NCI-H1092 (cell line): ENCODE measurements at places on chromosomes 1 and 21.
A peak's percentile ranks its signal among the peaks of the same experiment; 100 is the strongest.

DNA sequence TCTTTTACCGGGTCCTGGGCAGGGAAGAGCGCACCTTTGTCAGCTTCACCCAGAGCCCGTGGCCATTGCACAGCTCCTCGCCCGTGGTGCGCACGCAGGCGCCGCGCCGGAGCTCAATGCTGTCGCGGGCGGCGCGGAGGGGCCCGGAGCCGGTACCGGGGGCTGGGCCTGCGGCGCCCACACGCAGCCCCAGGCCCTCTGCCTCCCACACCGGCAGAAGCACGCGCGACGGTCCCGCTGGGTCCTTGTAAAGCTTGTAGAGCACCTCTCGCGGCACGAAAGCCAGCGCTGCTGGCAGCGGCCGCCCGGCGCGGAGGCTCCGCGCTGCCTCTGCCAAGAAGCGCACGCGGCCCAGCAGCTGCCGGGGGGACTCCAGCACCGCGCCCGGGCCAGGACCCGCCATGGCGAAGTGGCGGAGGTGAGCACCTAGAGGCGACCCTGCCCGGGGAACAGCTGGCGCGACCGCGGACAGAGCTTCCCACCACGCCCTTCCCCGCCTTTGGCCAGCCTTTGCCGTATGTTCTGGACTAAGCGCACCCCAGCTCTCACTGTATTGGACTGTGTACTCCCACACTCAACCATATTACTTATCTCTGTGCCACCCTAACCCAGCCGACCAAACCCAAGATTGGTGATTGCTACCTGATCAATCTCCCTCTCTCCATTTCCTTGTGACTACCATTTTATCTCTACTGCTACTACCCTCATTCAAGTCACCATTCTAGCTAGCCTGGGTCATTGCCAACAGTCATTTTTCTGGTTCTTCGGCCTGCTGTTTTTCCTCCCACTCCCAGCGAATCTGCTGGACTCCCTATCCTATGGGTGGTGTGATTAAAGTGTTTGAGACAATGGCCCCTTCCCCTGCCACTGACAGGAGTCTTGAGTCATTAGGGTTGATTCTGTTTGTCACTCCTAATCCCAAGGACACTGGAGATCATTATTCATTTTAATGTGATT lies at the start of gene HECTD3:
TSS of gene HECTD3 (minus strand) at position 470 of the 957 bp plus-strand sequence. CDS start at position 403, 67 bp downstream.
- DNase-seq, result peak; percentile 71

- peak; percentile 29 for DNase-seq
Measured at GRCh38 chr1:228216371-228217320, 8.8 kb downstream of the OBSCN start.

DNA sequence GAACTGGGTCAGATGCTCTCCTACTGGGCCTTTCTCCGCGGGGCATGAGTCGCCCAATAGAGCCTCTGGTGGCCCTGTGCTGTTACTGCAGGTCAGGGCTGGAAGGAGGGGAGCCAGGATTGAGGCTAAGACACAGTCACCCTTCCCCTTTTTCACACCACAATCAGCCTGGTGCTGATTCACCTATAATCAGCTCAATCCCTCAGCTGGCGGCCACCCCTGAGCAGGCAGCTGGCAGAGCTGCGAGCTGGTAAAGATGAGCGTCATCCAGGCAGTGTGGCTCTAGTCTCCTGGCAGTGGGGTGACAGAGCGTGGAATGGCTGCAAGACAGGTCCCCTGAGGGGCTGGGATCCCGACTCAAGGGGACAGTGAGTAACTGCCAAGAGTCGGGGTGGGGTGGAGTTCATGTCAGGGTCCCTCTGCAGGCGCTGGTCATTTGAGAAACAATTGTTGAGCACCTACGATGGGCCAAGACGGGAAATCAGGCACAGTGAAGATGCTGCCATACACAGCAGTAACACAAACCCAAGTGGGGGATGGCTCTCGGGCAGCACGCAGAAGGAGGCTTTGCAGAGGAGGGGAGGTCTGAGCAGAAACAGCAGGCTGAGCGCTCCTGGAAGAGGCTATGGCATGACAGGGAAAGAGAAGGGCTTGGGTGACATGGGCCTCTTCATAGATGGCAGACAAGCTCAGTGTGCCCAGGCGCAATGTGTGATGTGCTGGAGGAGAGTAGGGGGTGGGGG lies 21.8 kb downstream of the ATF3 start:
- peak; percentile 36 for DNase-seq

GRCh38 chr1:77624102-77624501 lies 58.4 kb downstream of the ZZZ3 start:
- DNase-seq, result no peak

GRCh38 chr1:64315402-64315801 lies 112.0 kb downstream of the UBE2U start:
- DNase-seq, result no peak

DNA sequence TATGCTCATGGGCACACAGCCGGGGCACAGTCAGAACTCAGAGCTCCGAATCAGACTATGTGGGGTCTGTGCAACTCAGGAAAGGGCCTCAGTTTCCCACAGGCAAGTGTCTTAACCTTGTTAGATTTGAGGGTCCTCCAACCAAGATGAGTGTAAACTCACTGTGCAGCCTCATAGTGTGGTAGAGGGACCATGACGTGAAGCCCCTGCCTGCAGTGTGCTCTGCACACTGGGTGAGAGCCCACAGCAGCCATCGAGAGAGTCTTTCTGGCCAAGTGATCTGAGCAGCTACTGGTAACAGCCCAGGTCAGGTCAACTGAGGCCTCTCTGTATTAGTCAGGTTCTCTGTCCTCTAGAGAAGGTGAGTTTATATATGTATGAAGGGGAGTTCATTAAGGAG lies 592 bp upstream of the LYPD8 start:
- no peak for DNase-seq

DNA sequence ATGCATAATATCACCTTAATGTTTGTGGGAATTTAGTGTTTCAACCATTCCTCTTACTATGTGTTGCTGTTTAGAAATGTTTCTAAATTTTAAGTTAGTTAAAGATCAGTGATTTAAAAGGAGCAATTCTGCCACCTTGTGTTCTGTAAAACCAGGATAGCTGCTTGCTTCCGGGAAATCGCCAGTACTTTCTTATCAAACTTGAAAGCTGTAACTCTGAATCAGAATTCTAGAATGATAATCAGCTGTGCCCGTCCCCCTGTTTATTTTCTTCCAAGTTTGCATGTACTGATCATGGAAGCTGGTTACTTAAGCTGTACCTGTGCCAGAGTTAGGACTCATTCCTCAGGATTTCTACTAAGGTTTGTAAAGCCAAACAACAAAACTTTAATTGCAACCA lies 656.4 kb downstream of the LTN1 start:
- no peak for DNase-seq

DNA sequence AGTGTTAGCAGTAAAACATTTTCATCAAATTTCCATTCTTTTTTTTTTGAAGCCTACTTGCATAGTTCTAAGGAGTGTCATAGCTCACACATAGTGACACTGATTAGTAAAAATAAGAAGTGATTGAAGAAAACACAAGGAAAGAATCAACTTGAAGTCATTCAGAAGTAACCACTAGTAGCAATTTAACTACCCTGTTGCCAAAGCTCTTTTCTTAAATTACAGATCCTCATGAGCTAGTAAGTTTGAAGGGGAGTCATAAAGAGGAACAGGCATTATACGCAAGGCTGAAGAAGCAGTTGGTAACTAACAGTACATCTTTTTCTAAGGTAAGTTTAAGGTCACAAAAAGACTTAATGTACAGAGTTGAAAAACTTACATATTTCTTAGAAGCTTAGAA lies 332.2 kb downstream of the CHRM3 start:
- no peak for DNase-seq

DNA sequence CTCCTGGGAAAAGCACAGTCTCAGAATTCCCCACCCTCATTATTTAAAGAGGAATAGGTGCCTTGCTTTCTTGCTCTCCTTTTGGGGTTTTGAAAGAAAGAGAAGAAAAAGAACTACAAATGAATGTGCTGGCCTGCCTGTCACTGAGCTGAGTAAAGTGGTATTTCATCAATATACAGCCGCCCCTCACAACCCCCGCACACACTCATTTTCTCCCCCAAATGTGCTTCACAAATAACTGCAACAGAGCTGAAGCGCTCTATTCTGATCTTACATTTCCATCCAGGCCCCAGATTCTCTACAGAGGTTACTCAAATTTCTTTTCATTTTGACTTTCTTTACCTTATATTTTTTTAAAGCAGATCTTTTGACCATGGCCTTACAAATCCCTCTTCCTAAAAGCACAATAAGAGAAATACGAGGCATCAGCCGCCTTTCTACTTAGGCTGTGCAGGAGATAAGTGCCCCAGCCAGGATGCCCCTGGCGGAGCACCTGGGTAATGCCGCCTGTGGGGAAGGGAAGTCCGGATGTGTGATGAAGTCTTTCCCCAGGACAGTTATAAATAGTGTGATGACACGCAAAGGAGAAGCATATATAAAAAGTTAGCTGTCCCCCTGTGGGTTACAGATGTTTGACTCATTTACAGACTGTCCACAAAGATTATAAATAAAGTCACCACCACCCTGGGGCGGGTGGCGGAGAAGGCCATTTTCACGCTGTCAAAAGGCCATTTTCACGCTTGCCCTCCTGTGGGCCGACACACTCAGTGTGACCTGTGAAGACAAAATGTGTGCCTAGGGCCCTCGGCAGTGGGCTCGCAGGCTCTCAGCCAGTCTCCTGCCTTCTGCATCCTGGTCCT lies 6.5 kb downstream of the KCNN3 start:
- DNase-seq, result no peak

DNA sequence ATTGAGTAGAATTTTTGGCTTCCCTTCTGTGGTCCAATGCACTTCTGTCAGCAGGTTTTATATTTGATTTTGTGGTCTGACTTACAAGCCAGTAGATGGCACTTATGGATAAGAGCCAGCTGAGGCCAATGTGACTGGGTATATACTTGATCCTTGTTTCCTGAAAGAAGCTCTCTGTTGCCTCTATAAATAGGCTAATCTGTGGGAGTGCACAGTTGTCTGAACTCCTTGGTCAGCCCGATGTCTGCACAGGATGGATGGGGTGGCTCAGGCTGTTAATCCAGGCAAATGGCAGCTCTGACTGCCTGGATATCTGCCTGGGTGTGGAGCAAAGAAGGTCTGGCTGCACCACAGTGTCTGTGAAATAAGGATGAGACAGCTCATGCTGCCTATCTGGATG lies 1183.7 kb upstream of the PRMT6 start:
- no peak for DNase-seq

DNA sequence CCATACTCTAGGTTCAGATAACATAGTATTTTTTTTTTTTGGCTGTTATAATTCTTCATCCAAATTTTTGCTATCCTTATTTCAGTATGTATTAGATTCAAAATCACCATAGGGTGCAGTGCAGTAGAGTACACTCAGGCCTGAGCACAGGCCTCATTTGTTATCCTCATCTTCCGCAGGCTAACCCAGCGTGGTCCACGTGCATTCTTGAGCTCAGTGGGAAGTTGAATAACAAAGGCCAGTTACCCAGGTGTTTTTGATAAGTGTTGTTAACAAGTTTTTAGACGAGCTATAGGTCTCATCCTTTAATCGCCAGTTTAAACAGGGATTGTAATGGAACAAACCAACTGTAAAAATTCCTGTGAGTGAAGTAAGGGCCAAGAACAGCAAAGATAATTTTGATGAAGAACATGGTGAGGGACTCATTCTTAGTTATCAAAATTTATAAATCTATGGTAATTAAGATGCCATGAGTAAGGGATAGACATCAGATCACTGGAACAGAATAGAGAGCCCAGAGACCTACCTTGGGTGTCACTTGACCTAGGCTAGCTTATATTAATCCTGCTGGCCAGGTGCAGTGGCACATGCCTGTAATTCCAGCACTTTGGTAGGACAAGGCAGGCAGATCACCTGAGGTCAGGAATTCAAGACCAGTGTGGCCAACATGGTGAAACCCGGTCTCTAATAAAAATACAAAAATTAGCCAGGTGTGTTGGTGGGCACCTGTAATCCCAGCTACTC lies 22.0 kb downstream of the FLVCR1 start:
- DNase-seq, result no peak

GRCh38 chr21:46551636-46552241 lies 53.1 kb downstream of the S100B start:
- DNase-seq, result no peak

GRCh38 chr1:212467843-212468482 lies 35.2 kb downstream of the NENF start:
- no peak for DNase-seq

- DNase-seq, result no peak
Measured at GRCh38 chr1:230572121-230573105, 69.9 kb upstream of the COG2 start.

DNA sequence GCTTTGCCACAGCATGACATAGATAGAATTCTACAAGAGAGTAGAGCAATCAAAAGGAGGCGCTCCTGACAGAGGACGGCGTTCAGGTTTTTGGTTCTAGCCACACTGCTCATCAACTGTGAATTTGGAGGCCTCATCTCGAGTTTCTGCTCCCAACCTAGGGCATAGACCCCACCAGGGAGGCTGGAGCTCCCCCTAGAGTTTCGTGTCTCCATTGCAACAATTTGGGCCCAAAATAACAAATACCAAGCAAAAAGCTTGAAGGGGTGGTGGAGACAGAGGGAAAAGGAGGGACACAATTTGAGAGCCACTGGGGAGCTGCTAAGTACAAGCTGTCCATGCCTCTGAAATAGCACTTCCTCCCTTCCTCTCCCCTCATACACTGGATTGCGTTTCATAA lies 297.0 kb downstream of the GPATCH2 start:
- DNase-seq, result peak; percentile 50

GRCh38 chr1:169091480-169091941 lies 15.0 kb upstream of the ATP1B1 start:
- DNase-seq, result no peak

GRCh38 chr21:27681841-27682240 lies 715.0 kb upstream of the ADAMTS5 start:
- no peak for DNase-seq

DNA sequence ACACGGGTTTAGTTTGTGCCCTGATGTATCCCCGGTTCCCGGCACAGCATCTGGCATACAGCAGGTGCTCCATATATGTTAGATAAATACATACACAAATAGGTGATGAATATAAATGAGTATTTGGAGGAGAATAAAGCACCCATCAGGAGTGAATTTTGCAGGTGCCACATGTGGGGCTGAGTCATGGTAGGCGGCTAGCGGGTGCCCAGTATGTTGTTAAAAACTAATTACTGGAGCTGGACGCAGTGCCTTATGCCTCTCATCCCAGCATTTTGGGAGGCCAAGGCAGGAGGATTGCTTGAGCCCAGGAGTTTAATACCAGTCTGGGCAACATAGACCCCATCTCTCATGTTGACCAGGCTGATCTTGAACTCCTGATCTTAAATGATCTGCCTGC lies 16.7 kb upstream of the WASF2 start:
- DNase-seq, result no peak

DNA sequence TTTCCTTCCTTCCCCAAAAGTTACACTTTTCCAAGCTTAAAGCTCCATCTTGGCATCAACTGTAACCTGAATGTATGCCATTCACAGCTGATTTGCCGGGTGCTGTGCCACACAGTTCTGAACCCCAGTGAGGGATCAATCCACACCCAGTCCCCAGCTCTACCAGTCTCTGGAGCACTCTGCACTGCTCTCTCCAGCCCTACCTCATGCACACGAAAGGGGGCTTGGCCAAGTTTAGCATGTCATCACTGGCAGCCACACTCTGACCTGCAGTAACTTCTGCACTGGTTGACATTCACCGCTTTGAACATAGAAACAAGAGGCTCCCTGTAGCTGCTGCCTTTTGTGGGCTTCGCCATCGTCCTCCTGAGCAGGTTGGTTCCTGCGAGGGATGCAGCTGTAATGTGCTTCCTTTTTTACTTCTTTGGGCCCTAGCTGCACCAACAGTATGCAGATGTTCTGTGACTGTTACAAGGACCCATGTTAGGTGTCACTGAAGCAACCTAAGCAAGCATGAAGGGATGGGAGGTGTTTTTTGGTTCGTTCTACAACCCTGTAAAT lies 135.4 kb upstream of the SLC44A3 start:
- DNase-seq, result no peak

GRCh38 chr1:212774584-212774983 lies 17.0 kb downstream of the NSL1 start:
- DNase-seq, result no peak

GRCh38 chr1:162497723-162498495 lies at the start of gene UHMK1:
TSS of gene UHMK1 (plus strand) at chr1:162497818. CDS start at chr1:162498001, 183 bp downstream.
- peak; percentile 93 for DNase-seq
